Right kidney (tissue), 9 donors: ENCODE measurements at places on chromosomes 2 and 18.

DNA sequence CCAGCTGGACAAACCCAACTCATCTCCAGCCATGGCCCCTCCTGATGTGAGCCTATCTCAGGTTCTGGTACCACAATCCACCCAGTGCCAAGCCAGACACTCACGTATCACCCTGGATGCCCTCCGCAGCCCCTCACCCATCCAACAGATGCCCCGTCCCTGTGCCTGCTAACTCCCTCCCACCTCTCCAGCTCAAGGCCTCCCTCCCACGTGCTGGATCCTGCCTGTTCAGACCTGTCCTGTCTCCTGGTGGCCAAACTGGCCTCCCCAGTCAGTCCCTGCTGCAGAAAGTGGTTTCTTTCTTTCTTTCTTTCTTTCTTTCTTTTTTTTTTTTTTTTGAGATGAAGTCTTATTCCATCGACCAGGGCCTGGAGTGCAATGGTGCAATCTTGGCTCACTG is 86.2 kb downstream of the RRM2 start:
- DNase-seq: no peak

DNA sequence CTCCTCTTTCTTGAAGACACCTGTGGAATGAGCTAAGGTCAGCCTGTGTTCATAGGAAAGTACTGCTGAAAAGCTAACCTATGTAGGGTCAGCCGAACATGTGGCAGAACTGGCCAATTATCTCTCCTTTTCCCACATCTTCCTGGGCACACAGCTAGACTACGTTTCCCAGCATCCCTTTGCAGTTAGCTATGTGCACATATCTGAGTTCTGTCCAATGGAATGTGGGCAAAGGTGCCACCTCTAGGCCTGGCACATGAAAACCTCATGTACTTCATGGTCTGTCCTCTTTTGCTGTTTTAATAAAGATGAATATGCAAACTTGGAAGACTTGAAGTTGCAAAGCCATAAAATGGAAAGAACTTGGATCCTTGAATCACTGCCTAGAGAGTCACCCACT is 352.6 kb downstream of the TNS1 start:
- DNase-seq: no peak

DNA sequence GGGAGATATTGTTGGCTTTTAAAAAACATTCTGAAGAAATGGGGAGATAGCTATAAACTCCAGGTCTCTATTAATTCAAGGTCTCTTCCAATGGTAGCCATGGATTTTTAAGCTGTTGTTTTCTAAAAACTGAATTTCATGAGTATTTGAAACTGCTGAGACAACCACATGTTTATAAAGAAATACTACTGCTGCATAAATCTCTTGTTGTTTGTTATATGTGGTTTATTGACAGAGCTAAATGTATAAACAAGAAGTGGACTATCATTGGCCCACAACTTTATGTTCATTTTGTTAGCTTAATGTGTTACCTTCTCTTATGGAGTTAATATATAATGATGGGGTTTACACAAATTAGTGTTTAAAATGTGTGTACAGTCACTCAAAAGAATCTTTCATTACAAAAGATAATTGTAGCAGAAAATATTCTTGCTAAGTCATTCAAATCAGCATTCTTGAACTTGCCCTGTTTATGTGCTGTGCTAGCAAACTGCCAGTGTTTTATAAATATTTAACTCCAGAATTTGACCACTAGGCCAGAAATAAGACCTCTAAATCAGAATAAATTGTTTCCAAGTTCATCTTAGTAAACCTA is 242.1 kb downstream of the TMX3 start:
- no peak for DNase-seq

DNA sequence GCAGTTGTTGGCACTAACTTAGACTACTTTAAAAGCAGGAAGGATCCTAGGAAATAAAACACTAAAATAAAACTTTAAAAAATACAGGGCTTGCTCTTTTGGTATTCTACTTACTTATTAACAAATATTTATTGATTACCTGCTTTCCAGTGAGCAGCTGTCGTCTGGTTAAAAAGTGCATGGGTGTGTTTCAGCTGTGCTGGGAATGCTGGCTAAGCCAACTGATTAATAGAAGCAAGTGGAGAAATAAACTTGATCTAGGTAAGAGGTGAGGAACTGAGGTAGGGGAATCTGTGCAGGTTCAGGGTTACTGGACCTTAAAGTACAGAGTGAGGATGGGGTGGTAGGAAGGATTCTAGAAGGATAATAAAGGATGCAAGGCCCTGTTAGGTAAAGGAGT is 110.8 kb downstream of the SPTBN1 start:
- no peak for DNase-seq

DNA sequence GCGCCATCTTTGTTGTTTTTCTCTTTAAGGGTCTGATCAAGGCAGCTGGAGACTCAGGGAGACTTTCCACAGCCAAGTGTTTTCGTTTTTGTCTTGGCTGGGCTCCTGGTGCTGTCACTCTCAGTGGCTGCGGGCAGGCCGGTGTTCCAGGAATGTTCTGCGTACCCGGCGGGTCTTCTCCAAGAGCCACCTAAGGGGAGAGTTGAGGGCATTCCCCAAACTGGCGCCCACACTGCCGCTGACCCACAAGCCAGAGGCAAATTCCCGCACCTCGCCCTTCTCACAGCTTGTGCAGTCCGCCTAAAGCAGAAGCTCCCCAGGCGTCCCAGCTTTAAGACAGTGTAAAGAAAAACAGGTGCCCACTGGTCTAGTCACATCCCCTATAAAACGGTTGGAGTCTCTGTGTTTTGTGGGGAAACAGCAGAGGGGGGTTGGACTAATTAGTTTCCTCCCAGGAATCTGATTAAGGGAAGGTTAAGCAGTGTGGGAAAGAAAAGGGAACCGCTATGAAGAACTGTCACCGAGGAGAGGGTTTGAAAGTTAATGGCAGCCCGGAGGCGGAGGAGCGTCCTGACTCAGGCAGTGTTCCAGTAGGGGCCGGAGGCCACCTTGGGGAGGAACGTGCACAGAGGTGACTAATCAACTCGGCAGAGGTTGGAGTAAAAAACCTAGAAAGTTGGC is 224.5 kb downstream of the SLC4A3 start:
- peak; percentile 33 for DNase-seq

DNA sequence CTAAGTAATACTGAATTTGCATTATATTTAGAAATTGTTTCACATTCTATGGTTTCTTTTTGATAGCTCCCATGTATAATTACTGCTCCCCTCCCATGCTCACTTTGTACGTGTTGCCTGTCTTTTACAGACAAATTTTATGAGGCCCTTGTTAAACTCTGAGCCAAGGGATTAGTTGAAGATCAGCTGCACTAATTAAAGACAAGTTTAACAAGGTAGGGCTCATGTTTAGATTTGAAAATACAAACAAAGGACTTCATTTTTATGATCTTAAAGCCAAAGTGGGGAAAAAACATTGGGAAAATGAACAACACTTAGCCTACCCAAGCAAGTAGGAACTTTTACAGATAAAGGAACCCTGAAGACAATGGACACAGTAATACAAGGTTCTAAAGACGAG is 46.2 kb downstream of the ARHGAP28 start:
- DNase-seq: no peak

- no peak for DNase-seq
These were observed 3.5 kb downstream of the CNDP2 start for GRCh38 chr18:74499633-74500032.

GRCh38 chr2:238720232-238720672 is 127.6 kb upstream of the TWIST2 start:
- no peak for DNase-seq

GRCh38 chr2:196130039-196130825 is 41.1 kb downstream of the STK17B start:
- peak; percentile 15 for DNase-seq

DNA sequence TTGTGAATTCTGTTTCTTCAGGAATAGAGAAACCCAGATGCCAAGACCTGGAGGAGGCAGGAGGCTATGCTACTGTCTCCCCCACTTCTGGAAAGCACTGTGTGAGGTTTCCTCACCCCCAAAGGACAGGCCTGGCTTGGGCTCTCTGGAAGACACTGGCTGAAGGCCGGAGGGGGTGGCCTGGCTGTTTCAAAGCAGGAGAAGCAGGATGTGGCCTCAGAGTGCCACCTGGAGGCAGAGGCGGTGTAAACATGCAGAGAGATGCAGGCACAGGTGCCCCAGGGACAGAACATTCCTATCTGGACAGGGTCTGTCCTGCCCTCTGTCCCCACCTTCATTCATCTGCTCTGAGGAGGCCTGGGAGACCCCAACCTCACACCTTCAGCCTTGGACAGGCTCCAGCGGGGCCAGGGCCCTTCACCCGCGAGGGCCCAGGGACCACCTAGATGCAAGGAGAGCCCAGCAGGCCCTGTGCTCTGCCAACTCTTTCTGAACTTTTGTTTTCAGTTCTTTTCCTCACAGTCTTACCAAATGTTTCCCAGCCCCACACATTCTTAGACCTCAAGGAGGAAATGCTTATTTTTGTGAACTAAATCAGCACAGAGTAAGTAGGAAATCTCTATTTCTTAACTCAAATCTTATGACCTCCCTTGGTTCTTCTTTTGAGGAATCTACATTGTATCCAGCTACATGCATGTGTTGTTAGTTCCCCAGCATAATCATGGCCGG is 79.2 kb downstream of the LONRF2 start:
- DNase-seq: peak; percentile 74

GRCh38 chr2:8608411-8608954 is 73.4 kb upstream of the ID2 start:
- DNase-seq: no peak

- no peak for DNase-seq
These were observed 9.2 kb downstream of the GRP start for GRCh38 chr18:59229191-59229590.

DNA sequence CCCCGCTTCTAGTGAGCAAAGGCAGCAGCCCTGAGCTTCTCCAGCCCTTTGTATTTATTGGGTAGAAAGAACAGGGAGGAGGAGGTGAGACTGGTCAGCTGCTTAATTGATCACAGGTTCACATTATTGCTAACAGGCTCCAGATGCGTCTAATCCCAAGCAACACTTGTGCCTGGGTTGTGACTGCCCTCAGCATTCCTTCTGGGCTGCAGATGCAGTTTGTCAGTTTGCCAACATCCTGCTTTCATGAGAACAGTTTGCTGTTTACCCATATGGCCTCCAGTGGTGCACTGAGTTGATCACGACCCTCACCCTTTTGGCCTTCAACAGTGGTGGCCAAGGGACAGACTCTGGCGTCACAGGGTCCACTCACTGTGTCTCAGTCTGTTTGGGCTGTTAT is 159.5 kb upstream of the ZNF516 start:
- DNase-seq: no peak

- DNase-seq: no peak
These were observed 185.1 kb downstream of the TCF4 start for GRCh38 chr18:55402731-55403405.

- DNase-seq: no peak
These were observed 24.2 kb downstream of the STEAP3 start for GRCh38 chr2:119247844-119248271.

DNA sequence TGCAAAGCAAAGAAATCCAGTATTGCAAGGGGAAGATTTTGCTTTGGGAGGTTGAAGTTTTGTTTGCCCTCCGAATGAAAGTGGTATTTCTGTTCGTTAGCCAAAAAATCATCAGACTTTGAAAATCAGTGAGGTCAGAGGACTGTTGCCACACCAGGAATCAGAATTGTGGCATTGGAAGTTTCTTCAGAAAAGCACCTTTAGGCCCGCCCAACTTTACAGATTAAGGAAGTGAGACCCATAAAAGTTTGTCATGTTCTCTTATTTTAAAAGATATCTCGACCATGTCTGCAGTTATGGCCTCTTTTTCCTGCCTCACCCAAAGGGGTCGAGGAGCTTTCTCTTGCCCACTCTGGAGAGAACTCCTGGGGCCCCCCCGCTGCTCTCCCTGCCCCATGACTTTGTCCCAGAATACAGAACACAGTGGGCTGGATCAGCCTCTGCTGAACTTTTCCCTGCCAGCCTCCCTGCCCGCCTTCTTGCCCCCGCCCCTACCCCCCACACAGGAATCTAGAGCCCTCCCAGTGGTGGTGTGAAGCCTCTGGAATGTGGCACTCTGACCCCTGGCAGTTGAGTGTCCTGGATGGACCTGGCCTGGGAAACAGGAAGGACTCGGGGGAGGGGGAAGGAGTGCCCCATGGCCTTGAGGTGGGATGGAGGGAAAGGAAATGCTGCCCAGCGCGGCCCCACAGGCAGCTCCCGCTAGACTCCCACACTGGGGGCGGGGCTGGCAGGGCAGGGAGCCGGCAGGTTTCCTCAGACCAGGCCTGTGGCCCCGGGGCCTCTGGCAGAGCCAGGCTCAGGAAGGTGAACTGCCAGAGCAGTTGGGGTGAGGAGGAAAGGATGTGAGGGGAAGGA is 25.3 kb downstream of the CRIM1 start:
- DNase-seq: peak; percentile 50

GRCh38 chr2:88159481-88159880 is 10.7 kb upstream of the THNSL2 start:
- DNase-seq: no peak

DNA sequence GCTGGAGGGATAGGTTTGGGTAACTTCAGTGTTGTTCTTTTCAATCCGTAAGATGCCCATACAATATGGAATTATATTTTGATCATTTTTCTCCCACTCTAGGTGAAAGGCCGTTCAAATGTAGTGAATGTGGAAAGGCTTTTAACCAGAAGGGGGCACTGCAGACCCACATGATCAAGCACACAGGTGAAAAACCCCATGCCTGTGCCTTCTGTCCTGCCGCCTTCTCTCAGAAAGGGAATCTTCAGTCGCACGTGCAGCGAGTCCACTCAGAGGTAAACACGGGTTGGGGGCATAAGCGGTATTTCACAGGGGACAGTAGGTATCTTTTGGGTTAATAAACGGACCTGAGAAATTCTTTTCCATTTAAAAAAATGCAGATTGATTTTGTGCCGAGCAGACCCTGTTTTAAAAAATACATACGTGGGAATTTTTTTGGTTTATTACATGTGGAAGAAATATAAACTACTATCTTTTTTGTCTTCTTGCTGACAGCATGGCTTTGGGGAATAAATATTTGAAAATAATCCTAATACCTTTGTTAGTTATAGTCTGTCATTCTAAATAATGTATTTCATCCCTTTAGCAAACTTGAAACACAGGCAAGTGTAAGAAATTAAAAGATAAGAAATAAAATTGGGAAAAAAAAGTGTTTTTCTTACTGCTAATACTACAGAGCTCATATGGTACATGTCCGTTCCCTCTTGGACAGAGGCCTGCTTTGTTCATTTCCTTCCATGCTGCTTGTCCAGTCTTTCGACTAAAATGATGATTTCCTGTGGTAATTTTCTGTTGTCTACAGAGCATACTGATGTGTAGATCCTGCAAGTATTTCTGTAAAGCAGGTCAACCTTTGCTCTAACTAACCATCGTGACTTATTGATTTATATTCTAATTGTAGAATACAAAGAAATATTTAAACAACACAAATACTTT is 53.3 kb downstream of the ZNF236 start:
- no peak for DNase-seq

- no peak for DNase-seq
These were observed 42.0 kb downstream of the OXER1 start for GRCh38 chr2:42721898-42722297.

- no peak for DNase-seq
These were observed 67.7 kb downstream of the GALNT14 start for GRCh38 chr2:31070339-31071125.

GRCh38 chr2:60391230-60391629 is 162.2 kb downstream of the BCL11A start:
- no peak for DNase-seq

- no peak for DNase-seq
These were observed 98.5 kb upstream of the GPC1 start for GRCh38 chr2:240336820-240337427.

GRCh38 chr18:39801010-39801409 is 2154.0 kb upstream of the PIK3C3 start:
- no peak for DNase-seq

- DNase-seq: no peak
These were observed 46.5 kb downstream of the DPP10 start for GRCh38 chr2:114488841-114489530.
